T follicular helper cell (primary cell): ENCODE measurements at places on chromosomes 4 and X.

DNA sequence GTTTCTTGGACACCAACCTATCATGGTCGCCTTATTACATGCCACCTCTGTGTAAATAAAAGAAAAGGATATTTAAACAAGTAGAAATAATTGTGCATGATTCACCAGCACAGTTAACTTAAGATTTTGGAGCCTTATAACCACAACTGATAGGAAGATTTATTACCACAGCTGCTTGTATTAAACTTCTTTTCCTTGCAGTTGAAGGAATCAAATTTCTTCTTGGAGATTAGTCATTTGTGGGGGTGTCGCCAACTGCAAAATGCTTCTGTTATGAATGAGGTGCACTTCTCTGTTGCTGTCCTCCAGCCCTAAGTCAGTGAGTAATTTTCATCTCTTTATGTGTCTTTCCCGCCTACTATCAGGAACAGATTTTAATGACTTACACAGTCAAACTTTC, 73.3 kb downstream of the OR13H1 start:
- no peak for DNase-seq

DNA sequence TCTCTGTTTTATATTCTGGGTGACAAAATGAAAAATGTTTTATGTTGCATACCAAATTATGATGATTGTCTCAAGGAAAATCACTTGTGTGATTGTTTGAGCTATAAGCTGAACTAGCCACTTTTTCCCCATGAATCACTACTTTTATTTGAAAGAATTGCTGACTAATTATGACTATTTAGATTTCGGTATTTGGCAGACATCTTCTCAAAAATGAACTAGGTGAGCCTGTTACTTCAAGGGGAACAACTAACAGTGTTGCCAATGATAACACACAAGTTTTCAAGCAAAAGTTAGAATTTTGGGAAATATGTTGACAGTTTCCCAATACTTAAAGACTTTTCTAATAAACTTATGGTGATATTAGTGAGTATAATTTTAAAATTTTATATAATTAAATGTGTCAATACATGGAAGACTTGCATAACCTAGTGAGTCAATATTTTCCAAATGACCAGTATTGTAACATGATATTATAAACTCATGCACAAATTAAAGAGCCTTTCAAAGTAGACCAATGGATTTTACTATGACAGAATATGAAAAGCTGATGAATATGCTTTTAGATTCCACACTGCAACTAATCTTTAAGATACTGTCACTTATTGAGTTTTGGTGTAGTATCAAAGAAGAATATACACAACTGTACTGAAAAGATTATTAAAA, 187.7 kb upstream of the GATB start:
- DNase-seq, result no peak

DNA sequence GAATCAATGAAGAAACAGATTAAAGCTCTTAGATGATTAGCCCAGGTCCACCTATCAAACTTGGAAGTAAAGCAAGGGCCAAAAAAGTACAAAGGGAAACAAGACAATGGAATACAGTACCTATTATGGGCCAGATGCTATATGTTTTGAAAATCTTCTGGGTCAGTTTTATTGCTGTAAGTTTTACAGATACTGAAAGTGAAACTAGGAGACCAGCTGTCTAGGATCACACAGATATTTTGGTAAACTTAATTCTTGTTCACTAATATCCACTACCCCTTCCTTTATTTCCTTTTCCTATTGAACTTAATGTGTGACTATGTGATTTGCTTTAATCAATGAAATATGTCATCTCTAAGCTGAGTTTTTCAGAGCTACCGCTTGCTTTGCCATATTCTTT, 505.4 kb upstream of the PITX2 start:
- no peak for DNase-seq

DNA sequence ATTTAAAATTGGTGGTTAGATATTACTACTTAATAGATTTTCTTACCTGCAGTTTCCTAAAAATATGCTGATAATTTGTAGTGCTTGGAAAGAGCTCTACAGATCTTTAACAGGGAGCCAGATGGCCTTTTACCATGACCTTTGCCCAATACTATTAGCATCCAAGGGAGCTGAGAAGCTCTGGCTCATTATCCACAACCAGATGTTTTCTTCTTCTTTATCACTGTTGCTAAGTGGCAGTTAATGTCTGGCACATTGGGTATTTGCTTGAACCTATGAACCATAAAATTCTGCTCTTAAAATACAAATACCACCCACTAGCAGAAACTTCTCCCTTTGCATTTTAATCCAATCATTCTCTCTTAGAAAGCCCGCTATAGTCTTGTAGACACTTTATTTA, 1480.3 kb downstream of the C4orf33 start:
- DNase-seq, result no peak

DNA sequence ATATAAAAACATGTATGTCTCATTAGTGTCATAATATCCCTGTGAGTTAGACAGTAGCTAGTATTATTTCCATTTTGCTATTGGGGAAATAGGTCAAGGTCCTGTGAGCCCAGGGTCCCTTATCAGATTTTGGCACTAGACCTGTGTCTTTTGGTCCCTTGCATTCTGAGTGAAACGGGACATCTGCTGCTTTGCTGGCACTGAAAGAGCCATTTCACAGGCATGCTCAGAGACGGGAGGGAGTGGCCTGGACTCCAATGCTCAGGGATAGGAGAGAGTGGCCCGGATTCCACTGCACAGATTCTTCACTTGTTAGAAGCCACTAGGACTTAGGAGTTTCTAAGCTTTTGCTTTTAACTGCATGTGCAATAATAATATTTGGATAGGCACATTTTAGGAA, 177.2 kb downstream of the TSPAN5 start:
- no peak for DNase-seq

GRCh38 chrX:94057385-94057784, 383.4 kb downstream of the FAM133A start:
- DNase-seq, result no peak

DNA sequence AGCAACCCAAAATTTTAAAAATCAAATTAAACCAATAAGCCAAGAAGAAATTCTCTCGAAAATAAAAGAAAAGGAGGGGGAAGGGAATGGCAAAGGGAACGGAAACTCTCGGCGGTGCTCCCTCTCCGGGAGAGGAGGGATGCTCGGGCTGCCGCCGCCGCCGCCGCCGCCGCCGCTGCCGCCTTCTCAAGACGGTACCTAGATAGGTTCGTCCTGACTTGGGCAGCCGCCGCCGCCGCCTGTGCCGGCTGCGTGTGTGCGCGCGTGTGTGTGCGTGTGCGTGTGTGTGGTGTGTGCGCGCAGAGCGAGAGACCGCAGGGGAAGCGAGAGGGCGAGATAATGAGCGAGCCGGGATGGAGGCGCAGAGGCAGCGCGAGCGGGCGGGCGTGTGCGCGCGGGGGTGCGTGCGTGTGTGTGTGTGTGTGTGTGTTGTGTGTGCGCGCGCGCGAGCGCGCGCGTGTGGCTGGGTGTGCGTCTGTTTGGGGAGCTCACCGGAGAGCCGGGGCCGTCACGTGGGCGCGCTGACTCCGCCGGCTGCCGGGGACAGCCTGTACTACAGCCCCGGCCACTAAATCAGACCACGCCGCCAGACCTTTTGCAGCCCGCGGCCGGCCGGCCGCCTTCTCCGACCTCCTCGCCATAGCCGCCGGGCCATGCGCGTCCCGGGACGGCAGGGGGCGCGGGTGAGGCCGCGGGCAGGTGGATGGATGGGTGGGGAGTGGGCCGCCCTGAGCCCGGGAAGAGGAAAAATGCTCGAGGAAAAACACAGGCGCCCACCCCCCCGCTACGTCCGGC, 111.6 kb downstream of the DHX15 start:
- DNase-seq, result peak; percentile 57

DNA sequence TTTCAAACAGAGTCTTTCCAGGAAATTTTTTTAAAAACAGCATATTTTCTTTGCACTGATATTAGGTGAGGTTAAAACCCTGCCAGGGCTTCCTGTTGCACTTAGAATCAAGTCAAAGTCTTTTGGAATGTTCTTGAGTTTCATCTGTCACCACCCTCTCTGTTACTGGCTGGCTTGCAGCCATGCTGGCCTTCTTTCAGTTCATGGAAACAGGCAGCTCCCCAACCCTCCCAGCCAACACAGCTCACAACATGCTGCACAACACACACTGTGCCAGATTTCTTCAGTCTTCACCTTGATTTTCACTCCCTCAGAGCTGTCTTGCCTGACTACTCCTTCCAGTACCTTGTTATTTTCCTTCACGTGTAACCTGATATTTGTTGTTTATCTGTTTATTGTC, 129.5 kb downstream of the KCNIP4 start:
- no peak for DNase-seq

DNA sequence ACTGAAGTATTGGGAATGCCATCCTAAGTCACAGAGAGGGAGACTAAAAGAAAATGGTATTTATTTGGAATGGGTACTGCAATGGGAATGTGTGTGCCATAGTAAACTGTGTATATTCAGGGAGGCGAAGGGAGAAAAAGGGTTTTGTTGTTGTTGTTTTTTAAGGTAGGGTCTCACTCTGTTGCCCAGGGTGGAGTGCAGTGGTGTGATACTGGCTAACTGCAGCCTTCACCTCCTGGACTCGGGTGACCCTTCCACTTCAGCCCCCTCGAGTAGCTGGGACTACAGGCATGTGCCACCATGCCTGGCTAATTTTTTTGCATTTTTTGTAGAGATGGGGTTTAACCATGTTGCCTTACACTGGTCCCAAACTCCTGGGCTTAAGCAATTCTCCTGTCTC, 4.3 kb upstream of the SLC10A3 start:
- no peak for DNase-seq

GRCh38 chr4:71235311-71236201, 103.3 kb upstream of the SLC4A4 start:
- no peak for DNase-seq

DNA sequence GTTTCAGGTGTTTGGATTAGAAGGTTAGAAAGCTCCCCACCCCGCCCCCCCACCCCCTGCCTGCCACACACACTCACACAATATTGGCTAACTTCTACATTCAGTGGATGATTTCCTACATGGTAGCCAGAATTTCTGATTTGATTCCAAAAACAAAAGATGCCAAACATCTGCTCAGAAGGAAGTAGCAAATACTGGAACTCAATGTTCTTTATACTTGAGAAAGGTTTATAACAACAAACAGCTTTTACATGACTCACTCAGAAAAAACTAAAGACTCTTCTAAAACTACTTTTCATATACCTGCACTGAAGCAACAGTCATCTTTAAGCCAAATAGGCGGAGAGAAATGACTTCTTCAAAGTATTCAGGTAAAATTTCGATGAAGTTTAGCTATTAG, 750.5 kb upstream of the POU3F4 start:
- DNase-seq, result no peak

DNA sequence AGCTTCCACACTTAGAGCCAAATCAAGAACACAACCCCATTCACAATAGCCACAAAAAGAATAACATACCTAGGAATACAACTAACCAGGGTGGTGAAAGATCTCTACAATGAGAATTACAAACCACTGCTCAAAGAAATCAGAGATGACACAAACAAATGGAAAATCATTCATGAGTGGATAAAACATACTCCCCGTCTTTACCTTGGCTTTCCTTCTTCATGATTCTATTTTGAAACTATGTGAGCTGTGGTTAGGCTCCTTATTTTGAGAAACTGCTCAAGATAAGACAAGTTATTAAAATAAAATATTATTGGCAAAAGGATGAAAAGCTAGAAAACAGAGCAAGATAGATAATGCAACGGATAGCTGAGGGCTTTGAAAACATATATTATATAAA, 598.1 kb upstream of the FAT1 start:
- no peak for DNase-seq

GRCh38 chrX:37320541-37321203, 28.5 kb upstream of the PRRG1 start:
- DNase-seq, result no peak

GRCh38 chrX:18946611-18947010, 37.3 kb downstream of the PHKA2 start:
- no peak for DNase-seq

DNA sequence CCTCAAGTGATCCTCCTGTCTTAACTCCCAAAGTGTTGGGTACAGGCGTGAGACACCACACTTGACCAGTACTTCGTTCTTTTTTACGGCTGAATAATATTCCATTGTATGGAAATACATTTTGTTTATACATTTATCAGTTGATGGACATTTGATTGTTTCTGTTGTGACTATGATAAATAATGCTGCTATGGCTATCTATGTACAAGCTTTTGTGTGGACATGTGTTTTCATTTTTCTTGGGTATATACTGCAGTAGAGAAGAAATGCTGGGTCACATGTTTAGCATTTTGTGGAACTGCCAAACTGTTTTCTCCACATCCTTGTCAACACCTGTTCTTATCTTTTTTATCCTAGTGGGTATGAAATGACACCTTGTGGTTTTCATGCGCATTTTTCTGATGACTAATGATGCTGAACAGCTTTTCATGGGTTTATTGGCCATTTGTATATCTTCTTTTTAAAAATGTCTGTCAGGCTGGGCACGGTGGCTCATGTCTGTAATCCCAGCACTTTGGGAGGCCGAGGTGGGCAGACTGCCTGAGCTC, 37.3 kb downstream of the SAT1 start:
- DNase-seq, result no peak

DNA sequence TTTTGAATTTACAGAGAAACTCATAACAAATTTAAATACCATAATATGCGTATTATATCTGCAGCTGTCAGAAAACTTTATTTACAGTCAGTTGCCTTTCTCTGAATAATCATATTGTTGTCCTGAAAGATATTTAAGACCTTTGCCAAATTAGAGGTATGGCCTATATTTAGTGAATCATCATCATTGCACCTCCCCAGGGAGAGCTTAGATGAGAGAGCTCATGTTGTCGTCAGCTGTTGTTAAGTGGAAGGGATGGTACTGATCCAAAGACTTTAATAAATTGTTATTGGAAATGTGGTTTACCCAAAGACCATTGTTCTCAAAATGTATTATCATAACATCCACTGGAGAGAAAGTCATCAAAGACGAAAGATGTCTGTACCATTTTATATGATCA, 128.6 kb downstream of the HTR2C start:
- DNase-seq, result no peak

DNA sequence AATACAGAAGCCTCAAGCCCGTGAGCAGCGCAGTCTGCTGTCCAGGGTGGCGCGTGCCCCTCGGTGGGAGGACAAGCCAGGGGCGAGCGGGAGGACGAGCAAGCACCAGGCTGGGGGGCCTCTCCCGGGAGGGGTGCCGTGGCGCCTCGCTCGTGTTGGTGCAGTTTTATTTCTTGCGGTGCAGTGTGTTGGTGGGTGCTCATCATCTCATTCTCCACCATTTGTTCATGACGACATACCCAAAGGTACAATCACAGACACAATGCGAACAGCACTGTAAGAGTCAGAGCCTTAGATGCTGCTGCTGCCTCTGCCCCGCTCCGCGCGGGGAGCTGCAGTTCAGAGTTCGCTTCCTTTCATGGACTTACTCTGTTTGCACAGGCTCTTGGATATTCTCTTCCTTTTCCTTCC, 30.3 kb downstream of the RGS12 start:
- DNase-seq, result no peak

- no peak for DNase-seq
Observed at GRCh38 chrX:47614618-47615017, 5.0 kb downstream of the SYN1 start.

- no peak for DNase-seq
Observed at GRCh38 chr4:38306482-38307071, 346.4 kb downstream of the PTTG2 start.

- no peak for DNase-seq
Observed at GRCh38 chr4:74423104-74423503, 21.8 kb upstream of the AREG start.

GRCh38 chrX:136049608-136050007, 64.4 kb downstream of the SLC9A6 start:
- no peak for DNase-seq

- no peak for DNase-seq
Observed at GRCh38 chr4:89737888-89738287, 99.1 kb downstream of the SNCA start.
